ENCODE measurements at places on chromosomes 4 and X. TPM values are rescaled to one million over a fixed set of nuclear protein-coding genes. Genes with fewer than 3 reads are reported as not detected.

Gene TMPRSS11B
- not detected for total RNA-seq

Gene POU3F4
- not detected for total RNA-seq

Gene ZNF518B
- total RNA-seq, result 17.2 TPM

Gene VEGFD
- 8.4 TPM for total RNA-seq

Gene PABPC4L
- 0.23 TPM for total RNA-seq

Gene KIF4A
- not detected for total RNA-seq

Gene YIPF6
- total RNA-seq, result 30.4 TPM

Gene TRPC5OS
- total RNA-seq, result not detected

Gene CSAG1
- not detected for total RNA-seq

Gene DLG3
- 1.6 TPM for total RNA-seq

Gene ARHGAP10
- total RNA-seq, result 34.0 TPM

Gene FTHL17
- not detected for total RNA-seq

Gene KLF8
- total RNA-seq, result 2.7 TPM

Gene PI4K2B
- 2.9 TPM for total RNA-seq

Gene CYTL1
- total RNA-seq, result not detected

Gene SSX2
- not detected for total RNA-seq

Gene SLC10A6
- 0.32 TPM for total RNA-seq

Gene ARHGAP36
- 1.1 TPM for total RNA-seq

Gene HTN3
- not detected for total RNA-seq

Gene MAGEB2
- not detected for total RNA-seq

Gene PRICKLE3
- total RNA-seq, result 14.1 TPM

Gene DUSP9
- not detected for total RNA-seq

Gene BTK
- total RNA-seq, result 0.81 TPM

Gene NAP1L3
- 0.28 TPM for total RNA-seq

Gene TLR1
- total RNA-seq, result 4.1 TPM

Gene CTAG1B
- total RNA-seq, result not detected

Gene HSFX4
- total RNA-seq, result not detected

Gene EVC2
- total RNA-seq, result 1.0 TPM

Gene ZNF827
- 12.5 TPM for total RNA-seq

Gene DGKK
- total RNA-seq, result not detected

Gene IL21
- not detected for total RNA-seq

Gene FAM9B
- not detected for total RNA-seq

Gene HTR2C
- not detected for total RNA-seq

Gene OTUD6A
- total RNA-seq, result not detected

Gene FAM13A
- 43.9 TPM for total RNA-seq

Gene PCDH19
- total RNA-seq, result 1.2 TPM

Gene BEX5
- total RNA-seq, result not detected

Gene RNF128
- 4.8 TPM for total RNA-seq

Gene CSAG3
- not detected for total RNA-seq

Gene LIAS
- 18.0 TPM for total RNA-seq

Gene MXRA5
- total RNA-seq, result 0.23 TPM

Gene NXT2
- 1.2 TPM for total RNA-seq

Gene HAND2
- total RNA-seq, result not detected

Gene GALNTL6
- 0.19 TPM for total RNA-seq

Gene PCSK1N
- total RNA-seq, result not detected

Gene FREM3
- not detected for total RNA-seq

Gene AREG
- not detected for total RNA-seq

Gene EMD
- 65.8 TPM for total RNA-seq

Gene TSPAN7
- total RNA-seq, result 144 TPM

Gene PCDH18
- 3.0 TPM for total RNA-seq

Gene GABRB1
- not detected for total RNA-seq

Gene DCAF8L2
- total RNA-seq, result not detected

Gene ERAS
- total RNA-seq, result not detected

Gene MAGEA8
- total RNA-seq, result not detected

Gene KLHL2
- 7.8 TPM for total RNA-seq

Measured in psoas muscle (tissue), 8 donors.